ENCODE measurements at places on chromosomes 1 and 21. TPM values are rescaled to one million over a fixed set of nuclear protein-coding genes. Genes with fewer than 3 reads are reported as not detected.

DNA sequence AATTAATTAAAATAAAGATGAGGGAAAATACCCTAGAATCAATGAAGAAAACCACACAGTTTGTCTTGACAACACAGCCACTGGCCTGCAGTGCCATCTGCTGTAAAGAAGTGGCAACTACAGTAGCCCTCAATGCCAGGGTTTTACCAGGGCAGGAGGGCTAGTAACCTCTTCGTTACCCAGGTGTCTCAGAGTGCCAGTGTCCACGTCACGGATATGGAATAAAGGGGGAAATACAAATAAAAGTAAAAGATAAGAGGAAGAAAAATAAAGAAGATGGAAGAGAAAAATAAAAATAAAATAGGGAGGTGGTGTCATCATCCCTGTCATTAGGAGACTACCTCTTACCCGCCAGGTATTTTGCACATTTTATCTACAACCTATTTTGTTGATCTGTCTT, 14.2 kb upstream of the SLC44A3 start:
- no peak for DNase-seq

DNA sequence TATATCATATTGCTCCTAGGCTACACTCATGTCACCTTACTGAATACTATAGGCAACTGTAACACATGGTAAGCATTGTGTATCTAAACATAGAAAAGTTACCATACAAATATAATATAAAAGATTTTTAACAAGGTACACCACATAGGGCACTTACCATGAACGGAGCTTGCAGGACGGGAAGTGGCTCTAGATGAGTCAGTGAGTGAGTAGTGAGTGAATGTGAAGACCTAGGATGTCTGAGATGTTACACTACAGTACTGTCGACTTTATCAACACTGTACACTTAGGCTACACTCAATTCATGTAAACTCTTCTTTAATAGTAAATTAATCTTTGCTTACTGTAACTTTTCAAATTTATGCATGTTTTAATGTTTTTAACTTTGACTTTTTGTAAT, 81.0 kb upstream of the PLD5 start:
- DNase-seq: no peak

- no peak for DNase-seq
Measured at GRCh38 chr21:38712071-38712470, 93.7 kb upstream of the ETS2 start.

DNA sequence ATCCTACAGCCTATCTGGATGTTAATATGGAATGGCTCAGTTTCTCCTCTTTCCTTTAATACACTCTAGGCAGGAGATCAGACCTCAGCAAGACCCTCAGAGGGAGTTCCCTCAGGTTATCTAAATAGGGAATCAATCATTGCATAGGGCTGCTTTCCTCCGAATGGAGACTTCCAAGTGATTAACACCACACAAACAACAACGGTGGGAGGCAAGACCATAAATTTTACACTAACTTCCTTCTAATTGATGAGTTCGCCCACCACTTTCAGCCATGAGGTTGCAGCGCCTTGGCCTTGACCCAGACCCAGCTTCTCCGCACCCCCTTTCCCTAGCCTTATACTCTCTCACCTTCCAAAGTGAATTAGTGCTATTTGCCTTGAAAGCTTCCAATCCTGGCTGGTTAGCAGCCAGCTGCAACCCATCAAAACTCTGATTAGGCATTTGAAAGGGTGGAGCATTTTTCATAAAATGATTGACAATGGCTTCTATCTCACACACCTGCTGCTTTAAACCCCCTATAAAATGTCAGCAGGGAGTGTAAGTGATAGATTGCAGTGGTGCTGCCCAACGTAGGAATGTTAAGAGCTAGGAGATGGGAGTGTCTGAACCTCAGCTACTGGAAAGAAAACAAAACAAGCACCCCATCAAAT, 534.9 kb upstream of the USP24 start:
- DNase-seq: no peak

GRCh38 chr21:32185726-32186125, 93.1 kb downstream of the MIS18A start:
- no peak for DNase-seq

- DNase-seq: no peak
Measured at GRCh38 chr1:52531249-52531872, 21.5 kb downstream of the TUT4 start.

- no peak for DNase-seq
Measured at GRCh38 chr1:114729782-114730181, 13.2 kb upstream of the NRAS start.

DNA sequence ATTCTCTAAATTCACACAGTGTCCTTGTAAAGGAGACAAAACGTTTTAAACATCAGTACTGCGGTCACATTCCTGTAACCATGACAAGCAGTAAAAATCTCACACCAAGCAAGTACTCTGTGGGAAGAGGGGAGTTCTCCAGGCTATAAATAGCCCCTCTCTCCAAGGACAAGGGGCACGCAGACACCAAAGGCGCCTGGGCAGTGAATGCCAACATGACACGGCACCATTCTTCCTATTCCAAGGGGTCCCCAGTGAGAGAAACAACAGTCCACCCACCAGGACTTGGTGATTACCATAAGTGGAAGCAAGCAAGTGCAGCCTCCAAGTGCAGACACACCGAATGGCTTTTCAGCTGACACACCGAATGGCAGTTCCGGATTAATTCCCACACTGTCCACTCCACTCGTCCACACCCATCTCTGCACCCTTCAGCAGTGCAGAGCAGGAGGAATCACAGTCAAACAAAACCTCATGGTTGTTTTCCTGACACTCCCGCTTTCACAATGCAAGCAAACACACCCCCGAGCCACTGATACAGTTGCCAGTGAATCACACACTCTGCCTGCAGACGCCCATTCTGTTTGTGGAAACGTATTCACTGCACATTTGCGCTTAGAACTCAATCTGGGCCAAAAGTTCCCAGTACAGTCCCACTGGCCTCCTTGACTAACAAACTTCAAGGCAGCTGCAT, 1.8 kb downstream of the PTTG1IP start:
- no peak for DNase-seq

- no peak for DNase-seq
Measured at GRCh38 chr1:99232172-99232571, 32.1 kb upstream of the PLPPR4 start.

DNA sequence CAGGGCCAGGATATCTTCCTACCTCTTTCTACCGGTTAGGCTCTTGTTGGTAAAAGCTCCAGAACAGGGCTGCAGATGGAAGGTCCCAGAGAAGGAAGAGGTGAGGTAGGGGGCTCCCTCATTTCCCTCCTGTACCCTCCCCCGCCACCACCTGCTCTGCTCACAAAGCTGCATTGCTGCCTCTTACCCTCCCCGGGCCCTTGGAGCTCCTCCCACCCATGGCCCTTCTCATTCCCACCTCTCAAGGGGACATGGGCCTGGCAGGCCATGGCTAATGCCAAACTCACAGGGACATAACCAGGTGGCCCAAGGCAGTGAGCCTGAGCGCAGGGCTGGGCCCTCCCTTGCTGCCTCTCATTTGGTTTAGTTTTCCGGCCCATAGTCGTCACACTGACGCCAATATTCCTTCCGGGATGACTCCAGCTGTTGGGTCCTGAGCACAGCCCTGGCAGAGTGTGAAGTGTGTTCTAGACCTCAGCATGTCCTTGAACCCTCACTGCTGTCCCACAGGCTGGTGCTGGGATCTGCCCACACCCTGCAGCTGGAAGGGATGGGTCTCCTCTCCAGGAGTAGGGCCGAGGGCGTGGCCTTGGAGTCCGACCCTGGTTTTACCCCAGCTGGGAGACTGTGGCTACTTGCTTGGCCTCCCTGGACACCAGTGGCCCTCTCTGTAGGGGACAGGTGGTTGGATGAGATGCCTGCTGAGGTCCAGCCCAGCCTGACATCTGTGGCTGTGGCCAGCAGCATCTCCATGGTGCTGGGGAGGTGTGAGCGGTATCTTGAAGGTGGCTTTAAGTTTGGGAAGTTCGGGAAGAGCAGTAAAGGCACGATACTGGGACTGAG, 104.6 kb downstream of the ARHGEF10L start:
- DNase-seq: no peak

- DNase-seq: no peak
Measured at GRCh38 chr1:205447457-205448341, 8.1 kb downstream of the BLACAT1 start.

- DNase-seq: no peak
Measured at GRCh38 chr1:27604579-27605299, 795 bp upstream of the AHDC1 start.

DNA sequence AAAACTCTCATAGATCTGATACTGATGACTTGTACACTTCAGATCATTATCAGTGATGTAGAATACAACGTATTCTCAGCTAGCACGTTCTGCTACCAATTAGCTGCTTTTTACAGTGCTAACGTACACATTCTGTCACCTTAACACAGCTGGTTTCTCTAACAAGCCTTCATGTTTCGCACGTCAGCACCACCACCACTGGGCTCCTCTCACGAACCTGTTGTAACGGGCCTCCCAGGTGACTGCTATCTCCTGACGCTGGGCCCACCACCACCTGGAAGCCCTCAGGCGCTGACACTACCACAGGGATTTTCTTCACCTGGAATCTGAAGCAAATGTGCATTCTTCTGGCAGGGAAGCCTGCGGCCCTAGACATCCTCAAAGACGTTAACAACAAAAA, 19.8 kb downstream of the TOMM20 start:
- DNase-seq: no peak

DNA sequence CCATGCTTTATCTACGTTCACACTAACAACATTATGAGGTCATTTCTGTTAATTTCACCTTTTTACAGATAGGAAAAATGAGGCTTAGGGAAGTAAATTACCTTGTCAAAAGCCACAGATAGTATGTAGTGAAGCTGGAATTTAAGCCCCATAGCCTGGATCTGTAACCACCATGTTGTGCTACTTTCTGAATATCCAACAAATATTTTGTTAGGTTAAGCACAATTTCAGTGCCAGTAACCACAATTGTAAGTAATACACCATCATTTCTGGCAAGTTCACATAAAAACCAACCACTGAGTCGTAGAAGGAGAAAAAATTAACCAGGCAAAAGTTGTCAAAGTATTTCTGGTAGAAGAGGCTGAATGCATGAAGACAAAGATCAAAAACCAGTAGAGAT, 593.1 kb upstream of the CAMK1G start:
- DNase-seq: no peak

DNA sequence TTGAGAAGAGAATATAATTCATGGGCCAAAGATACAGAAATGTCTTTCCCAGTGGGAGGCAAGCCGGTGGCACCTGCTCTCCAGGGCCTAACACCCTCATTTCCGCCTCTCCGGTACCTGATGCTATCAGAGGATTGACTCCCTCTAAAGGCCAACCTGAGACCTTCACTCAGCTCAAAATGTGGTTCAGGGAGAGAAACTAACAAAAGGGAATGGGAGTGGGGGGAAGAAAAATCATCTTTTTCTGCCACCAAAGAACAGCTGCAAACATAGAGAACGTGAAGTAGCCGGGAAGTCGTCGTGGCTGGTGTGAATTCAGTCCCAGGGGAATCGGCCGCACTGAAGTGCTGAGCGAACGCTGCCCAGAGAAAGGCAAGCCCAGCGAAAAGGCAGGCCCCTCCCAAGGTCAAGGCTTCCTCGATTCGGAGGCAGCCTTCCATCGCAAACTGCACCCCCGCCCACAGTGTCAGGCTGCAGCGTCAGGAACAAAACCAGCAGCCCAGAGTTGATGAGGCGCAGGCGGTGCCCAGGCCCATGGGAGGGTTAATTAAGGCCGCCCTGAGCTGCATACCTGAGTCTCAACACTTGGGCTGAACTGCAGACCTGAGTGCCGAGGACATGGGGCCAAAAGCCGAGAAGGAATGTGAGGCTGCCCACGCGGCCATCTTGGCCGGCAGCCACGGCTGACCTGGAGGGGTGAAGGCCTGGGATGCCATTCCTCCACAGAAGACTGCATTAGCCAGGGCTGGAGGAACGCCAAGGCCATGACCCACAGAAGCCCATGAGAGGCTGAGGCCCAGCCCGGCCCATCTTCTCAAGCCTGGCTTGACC, 160.2 kb downstream of the PSMG1 start:
- DNase-seq: no peak

DNA sequence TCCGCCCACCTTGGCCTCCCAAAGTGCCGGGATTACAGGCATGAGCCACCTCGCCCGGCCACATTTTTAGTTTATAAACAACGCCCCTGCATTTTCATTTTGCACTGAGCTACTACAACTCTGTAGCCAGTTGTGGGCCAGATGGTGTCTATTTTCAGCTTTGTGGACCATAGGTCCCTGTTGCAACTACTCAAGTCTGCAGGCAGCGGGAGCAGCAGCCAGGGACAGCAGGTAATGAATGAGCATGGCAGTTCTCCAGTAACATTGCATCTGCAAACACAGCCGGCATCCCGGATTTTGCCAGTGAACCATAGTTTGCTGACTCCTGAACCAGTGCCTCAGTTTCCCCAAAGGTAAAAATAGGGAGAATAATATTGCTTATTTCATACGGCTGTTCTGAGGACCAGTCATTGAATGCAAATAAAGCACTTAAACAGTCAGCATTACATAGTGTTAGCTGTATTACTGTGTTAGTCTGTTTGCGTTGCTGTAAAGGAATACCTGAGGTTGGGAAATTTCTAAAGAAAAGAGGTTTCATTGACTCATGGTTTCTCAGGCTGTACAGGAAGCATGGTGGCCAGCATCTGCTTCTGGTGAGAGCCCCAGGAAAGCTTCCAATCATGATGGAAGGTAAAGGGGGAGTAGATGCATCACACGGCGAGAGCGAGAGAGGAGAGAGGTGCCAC, 65.5 kb upstream of the SLC45A1 start:
- no peak for DNase-seq

GRCh38 chr1:86061551-86061990, 95.0 kb downstream of the COL24A1 start:
- DNase-seq: no peak

RHOU gene
- polyA plus RNA-seq: 17.0 TPM

FCER1G gene
- polyA plus RNA-seq: 15.6 TPM

ICOSLG gene
- polyA plus RNA-seq: 6.9 TPM

OLFML3 gene
- polyA plus RNA-seq: 154 TPM

TCHHL1 gene
- polyA plus RNA-seq: not detected

KCNA2 gene
- 0.30 TPM for polyA plus RNA-seq

KCNJ9 gene
- polyA plus RNA-seq: 0.08 TPM

Data from right renal cortex interstitium (tissue), 3 donors.